ENCODE measurements at places on chromosomes 2 and 18.

- DNase-seq = no peak
Measured at GRCh38 chr18:62558015-62558663, 35.3 kb downstream of the ZCCHC2 start.

DNA sequence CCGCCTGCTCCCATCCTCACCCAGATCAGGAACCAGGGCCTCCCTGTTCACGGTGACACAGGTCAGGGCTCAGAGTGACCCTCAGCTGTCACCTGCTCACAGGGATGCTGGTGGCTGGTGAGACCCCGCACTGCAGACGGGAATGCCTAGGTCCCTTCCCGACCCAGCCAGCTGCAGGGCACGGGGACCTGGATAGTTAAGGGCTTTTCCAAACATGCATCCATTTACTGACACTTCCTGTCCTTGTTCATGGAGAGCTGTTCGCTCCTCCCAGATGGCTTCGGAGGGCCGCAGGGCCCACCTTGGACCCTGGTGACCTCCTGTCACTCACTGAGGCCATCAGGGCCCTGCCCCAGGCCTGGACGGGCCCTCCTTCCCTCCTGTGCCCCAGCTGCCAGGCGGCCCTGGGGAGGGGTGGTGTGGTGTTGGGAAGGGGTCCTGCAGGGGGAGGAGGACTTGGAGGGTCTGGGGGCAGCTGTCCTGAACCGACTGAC lies 31.7 kb downstream of the GPC1 start:
- no peak for DNase-seq

DNA sequence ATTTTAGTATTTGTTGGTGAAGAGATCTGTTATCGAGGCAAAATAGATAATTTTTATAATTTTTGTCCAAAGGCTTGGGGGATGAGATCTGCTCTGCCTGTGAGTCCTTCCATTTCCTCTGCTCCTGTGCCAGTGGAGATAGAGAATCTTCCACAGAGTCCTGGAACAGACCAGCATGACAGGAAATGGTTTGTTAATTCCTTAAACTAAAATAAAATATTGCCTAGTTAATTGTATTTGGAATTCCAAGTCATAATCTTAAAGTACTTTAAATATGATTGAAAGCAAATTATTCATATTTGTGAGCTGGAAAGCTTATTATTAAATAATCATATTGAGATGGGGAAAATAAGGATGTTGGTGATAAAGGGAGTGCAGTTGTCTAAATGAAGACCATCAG lies 87.8 kb downstream of the EPB41L5 start:
- no peak for DNase-seq

DNA sequence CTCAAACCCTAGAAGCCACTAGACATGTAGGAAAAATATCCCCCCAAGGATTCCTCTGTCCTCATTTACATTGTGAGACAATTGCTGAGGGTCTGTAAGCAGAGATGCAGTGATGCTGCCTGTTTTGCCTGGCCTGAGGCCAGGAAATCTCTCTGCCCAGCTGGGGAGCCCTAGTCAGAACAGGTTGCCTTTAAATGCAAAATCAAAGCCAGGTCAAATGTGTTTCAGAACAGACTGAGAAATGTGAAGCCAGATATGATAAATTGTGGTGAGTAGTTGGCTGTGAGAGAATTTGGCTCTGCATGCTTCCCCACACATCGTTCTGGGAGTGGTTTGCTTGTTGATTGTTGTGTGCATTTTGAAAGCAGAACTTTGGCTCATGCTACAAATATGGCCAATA lies 38.4 kb upstream of the NXPH2 start:
- no peak for DNase-seq

DNA sequence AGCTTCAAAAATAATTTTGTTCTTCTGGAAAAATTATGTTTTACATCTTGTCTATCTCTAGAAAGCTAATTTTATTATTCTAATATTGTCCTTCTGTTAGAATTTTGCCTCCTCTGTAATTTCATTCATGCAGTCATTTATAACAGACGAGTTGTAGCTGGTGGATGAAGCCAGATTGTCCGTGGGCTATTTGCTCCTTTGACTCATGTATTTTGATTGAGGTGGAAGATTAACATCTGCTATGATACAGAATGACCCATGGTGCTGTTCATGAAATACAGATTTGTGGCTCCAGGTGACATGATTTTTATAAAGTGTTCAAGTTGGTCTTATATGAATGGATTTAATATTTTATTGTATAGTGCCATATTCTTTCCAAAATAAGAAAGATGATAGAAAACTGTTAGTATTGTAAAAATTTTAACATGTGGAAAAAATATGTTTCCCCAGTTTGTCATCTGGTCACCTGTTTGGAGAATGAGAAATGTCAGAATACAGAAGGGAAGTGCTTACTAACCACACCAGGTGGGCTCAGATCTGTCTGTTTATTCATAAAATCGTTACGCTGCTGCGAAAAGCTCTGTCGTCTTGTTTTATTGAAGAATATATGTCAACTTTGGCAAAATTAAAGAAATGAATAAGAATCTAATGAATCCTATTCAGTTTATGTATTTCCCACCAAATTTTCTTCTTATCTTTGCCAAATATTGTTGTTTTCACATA lies 20.4 kb upstream of the L3MBTL4 start:
- no peak for DNase-seq

DNA sequence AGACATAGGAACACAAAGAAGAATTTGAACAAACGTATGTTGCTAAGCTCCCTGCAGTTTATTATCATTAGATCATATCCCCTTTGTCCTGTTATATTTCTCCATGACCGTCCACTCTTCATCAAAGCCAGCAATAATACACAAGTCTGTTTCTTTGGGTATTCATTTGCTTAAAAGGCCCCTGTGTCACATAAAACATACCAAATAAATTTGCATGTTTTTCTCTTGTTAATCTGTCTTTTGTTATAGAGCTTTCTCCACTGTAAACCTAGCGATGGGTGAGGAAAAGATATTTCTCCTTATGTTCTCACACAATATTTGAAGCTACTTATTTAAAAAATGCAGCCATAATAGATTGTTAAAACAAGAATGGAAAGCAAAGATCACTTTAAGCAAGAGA lies 42.9 kb upstream of the REL start:
- no peak for DNase-seq

DNA sequence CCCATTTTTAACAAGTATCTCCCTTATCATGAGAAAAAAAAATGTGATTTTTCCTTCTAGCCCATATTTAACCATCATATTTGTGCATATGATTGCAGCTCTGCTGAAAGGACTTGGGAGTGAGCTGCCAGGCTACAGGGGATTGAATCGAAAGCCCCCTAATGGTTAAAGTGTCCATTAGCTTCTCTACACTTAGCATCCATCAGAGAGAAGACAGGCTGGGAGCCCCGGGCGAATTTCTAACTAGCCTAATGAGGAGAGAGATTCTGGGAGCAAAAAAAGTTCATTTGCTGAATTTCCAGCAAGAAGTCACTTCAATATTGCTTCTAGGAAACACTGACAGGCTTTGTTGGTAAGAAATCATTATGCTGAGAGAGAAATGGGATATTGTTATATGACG lies 848.8 kb downstream of the TDRD15 start:
- no peak for DNase-seq

GRCh38 chr2:189952536-189953109 lies 109.9 kb downstream of the MSTN start:
- DNase-seq = no peak

DNA sequence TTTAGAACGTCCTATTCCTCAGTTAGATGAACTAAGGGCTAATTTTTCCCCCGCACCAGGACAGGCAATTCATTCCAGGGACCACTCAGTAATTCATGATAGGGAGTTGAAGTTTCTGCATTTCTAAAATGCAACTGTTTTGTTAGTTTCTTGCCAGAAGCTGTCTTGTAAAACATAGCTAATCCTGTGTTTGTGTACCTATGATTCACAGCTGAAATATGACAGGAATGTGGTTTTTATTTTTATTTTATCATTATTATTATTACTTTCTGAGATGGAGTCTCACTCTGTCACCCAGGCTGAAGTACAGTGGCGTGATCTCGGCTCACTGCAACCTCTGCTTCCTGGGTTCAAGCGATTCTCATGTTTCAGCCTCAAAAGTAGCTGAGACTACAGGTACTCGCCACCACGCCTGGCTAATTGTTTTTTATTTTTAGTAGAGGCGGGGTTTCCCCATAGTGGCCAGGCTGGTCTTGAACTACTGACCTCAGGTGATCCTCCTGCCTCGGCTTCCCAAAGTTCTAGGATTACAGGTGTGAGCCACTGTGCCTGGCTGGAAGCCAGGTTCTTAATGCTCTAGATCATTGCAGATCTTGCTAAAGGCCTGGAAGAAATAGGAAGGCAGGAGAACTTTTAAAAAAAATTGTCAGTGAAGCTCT lies 154.8 kb upstream of the FHL2 start:
- DNase-seq = no peak

GRCh38 chr2:109428841-109429566 lies 184.8 kb downstream of the SEPTIN10 start:
- no peak for DNase-seq

DNA sequence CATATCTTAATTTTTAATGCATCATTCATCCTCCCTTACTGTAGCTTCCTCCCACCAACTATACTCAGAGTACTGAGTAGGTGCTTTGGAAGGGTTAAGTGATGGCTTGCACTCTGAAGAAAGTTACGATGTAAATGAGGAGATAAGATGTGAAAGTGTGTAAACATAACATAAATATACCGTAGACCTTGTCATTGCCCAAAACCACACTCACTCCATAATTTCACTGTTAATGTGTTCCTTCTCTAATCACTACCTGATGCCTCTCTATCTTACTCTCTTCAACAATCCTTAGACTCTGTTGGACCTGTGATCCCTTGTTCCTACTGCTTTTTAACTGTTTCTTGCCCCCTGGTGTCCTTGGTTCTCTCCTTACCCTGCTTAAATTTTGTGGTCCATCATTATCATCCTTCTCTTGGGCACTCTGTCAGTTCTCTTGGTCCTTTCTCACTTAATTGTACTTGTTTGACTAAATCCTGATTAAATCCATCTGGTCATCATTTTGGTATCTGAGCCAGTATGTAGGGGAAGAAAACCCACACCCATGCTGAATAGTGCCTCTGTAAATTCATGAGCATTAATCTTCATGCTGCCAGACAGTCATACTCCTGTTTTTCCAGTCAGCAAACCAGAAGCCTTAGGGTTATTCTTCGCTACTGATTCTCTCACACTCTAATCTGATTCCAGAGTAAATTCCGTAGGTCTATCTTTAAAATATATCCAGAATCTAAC lies 45.0 kb downstream of the PMS1 start:
- DNase-seq = no peak

GRCh38 chr2:37558623-37559022 lies 112.8 kb downstream of the CDC42EP3 start:
- no peak for DNase-seq

All from stimulated activated CD4-positive, alpha-beta T cell treated with anti-CD3 and anti-CD28 coated beads, Interleukin-4, amount 100 ng/mL, for 48 hours (primary cell).